ENCODE measurements at places on chromosomes 11 and 22.
A peak's percentile ranks its signal among the peaks of the same experiment; 100 is the strongest.

GRCh38 chr11:44229098-44229497, 80.8 kb downstream of the ALX4 start:
- no peak for DNase-seq

- DNase-seq, result no peak
Observed at GRCh38 chr11:31813391-31814175, 2.5 kb upstream of the PAX6 start.

- no peak for DNase-seq
Observed at GRCh38 chr11:8263109-8263768, 439 bp downstream of the LMO1 start.

DNA sequence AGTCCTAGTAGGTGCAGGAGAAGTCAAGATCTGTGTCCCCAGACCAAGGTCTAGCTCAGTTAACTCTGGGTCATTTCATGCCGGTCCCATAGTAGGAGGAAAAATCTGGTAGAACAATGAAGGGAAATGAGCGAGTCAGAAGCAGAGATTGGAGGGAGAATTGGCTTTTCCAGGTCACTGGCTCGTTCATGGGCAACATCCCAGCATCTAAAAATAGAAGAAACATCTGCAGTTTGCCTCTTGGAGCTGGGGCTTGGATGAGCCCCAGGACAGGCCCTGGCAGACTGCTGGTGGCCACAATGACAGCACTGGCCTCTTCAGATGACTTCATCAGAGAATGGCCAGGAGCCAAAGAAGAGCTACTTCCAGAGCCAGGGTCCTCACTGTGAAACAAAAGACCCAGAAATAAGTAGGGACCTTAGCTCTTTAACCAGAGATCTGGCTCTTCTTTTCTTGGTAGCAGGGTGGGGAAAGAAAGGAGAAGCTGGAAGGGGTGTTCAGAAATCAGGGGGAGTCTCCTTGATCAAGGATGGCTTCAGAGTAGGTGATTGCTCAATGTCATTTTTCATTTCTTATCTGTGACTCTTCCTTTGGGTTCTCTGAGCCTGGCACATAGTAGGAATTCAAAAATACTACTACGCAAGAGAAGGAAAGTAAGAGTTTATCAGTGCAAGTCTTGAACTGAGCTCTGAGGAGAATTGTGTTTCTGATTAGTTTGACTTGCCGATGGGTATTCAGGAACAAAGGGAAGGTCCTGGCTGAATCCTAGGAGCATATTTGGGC, 102.6 kb downstream of the TMPRSS5 start:
- DNase-seq, result no peak

- DNase-seq, result no peak
Observed at GRCh38 chr22:47051441-47052071, 289.1 kb downstream of the TBC1D22A start.

DNA sequence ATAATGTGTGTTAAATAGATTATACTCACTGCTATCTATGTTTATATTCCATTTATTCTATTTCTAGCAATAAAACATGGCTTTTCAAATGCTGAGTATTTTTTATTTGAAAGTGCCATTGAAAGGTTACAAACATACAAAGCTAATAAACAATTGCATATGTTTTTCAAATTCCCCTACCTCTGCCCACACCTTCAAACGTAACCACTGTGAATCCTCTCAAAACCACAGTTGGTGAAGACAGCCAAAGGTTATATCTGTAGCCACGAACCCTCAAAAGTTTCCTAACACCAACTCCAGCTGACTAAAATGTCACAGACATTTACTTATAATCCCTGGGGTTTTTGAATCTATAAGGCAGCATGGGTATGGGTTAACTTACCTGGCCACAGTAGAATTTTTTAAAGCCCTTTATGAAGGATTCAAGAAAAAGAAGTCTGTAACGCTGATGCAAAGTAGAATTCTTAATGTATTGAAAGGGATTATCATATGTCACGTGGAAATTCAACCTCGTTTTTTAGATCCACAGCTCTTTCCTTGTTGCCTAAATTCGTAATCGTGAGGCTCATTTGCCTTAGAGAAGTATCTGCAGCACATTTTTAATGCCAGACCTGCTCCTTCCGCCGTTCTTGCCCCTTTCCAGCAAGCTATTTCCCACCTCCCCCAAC, 122.5 kb upstream of the ZC3H12C start:
- no peak for DNase-seq

DNA sequence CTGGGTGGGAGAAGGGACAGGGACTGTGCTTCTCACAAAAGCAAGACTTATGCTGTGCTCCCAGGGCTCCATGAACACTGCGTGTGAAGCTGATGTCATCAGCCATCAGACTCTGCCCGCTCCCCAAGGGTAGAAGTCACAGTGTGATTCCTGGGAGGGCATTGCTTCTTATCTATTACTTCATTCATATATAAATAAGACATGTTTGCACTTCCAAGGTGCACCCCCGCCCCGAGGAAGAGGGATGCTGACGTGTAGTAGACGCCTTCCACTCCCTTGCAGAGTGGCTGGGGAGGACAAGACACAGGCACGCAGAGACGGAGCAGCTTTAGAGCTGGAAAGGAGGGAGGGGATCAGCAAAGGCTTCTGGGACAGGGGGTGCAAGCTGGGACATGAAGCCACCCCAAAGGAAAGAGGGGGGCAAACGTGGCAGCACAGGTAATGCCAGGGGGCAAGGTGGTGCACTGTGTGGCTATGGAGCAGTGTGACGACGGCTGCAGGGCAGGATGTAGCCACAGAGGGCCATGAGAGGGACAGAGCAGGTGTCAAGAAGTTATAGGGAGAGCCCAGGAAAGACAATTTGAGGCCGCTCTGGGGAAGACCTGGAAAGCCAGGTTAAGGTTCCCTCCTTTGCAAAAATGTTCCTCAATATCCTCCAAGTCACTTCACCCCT, 558.5 kb downstream of the MN1 start:
- DNase-seq, result no peak

- no peak for DNase-seq
Observed at GRCh38 chr11:1162491-1163311, 4.9 kb downstream of the MUC5AC start.

GRCh38 chr11:34250732-34251588, 106.8 kb downstream of the ABTB2 start:
- peak; percentile 83 for DNase-seq

Data from CD4-positive, alpha-beta T cell treated with Interleukin-17A for 4 hours (primary cell).